ENCODE measurements at places on chromosomes 13 and 19. TPM values are rescaled to one million over a fixed set of nuclear protein-coding genes. Genes with fewer than 3 reads are reported as not detected.

Gene RNF225
- 2.1 TPM for total RNA-seq

Gene CACNA1A
- total RNA-seq = not detected

Gene MBD3L1
- not detected for total RNA-seq

Gene LCP1
- 18.5 TPM for total RNA-seq

Gene HCST
- total RNA-seq = 0.14 TPM

Gene ANKLE1
- 0.64 TPM for total RNA-seq

Gene SIGLEC9
- not detected for total RNA-seq
